ENCODE measurements at places on chromosomes 13 and 19. TPM values are rescaled to one million over a fixed set of nuclear protein-coding genes. Genes with fewer than 3 reads are reported as not detected.

HIF3A gene
- total RNA-seq: not detected

TPT1 gene
- 7,650 TPM for total RNA-seq

TRAPPC5 gene
- 55.5 TPM for total RNA-seq

- no peak overlapping the region for H3K27ac ChIP-seq
- H3K27me3 ChIP-seq: peaks cover 16% of the 10 kb centered on the region
- peaks cover 15% of the 10 kb centered on the region for H3K4me1 ChIP-seq
- H3K36me3 ChIP-seq: peaks cover 8% of the 10 kb centered on the region
- H3K4me3 ChIP-seq: no peak overlapping the region
Observed at GRCh38 chr13:29925457-29926097, 75.2 kb upstream of the UBL3 start.

- no peaks in the 10 kb centered on the region for H3K4me1 ChIP-seq
- peaks cover 3% of the 10 kb centered on the region for H3K36me3 ChIP-seq
- no peak overlapping the region for H3K4me3 ChIP-seq
- H3K27me3 ChIP-seq: peaks cover 22% of the 10 kb centered on the region
- H3K27ac ChIP-seq: no peak overlapping the region
Observed at GRCh38 chr19:21210037-21210621, 68.3 kb downstream of the ZNF431 start.

- DNase-seq: no peak
- H3K27me3 ChIP-seq: no peaks in the 10 kb centered on the region
- no peaks in the 10 kb centered on the region for H3K36me3 ChIP-seq
- no peaks in the 10 kb centered on the region for H3K4me1 ChIP-seq
- no peak overlapping the region for H3K27ac ChIP-seq
Observed at GRCh38 chr13:60584976-60585375, 188.0 kb downstream of the TDRD3 start.

DNA sequence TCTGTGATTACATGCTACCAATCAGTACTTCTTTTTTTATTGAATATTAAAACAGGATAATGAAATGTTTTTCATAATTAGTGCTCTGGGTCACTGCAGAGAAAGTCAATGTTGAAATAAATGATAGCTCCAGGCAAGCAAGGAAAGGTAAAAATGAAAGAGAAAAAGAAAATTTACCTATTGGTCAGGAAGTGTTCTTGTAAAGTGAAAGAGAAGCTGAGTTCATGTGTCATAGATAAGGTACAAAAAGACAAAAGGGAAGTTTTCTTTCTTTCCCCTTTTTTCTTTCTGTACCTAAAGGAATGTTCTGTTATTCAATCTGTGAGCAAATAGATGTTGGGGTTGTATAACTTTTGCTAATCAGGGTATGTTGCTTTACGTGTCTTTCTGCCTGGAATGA lies 197.0 kb downstream of the PCDH9 start:
- no peak overlapping the region for H3K27ac ChIP-seq
- no peaks in the 10 kb centered on the region for H3K36me3 ChIP-seq
- DNase-seq: no peak
- no peaks in the 10 kb centered on the region for H3K4me1 ChIP-seq
- no peaks in the 10 kb centered on the region for H3K27me3 ChIP-seq
- H3K4me3 ChIP-seq: no peak overlapping the region

GRCh38 chr19:6564393-6564792 lies 26.6 kb downstream of the CD70 start:
- H3K27ac ChIP-seq: no peak overlapping the region
- H3K27me3 ChIP-seq: peaks cover 4% of the 10 kb centered on the region
- no peak overlapping the region for H3K4me3 ChIP-seq
- H3K36me3 ChIP-seq: no peaks in the 10 kb centered on the region
- H3K4me1 ChIP-seq: no peaks in the 10 kb centered on the region
- no peak for DNase-seq

GRCh38 chr13:97342136-97342535 lies 91.8 kb upstream of the RAP2A start:
- peaks cover 9% of the 10 kb centered on the region for H3K36me3 ChIP-seq
- no peak overlapping the region for H3K4me3 ChIP-seq
- no peak for DNase-seq
- no peaks in the 10 kb centered on the region for H3K27me3 ChIP-seq
- peaks cover 9% of the 10 kb centered on the region for H3K4me1 ChIP-seq
- H3K27ac ChIP-seq: peak overlapping the region; percentile 16

- H3K4me3 ChIP-seq: no peak overlapping the region
- no peak for DNase-seq
- H3K4me1 ChIP-seq: peaks cover 2% of the 10 kb centered on the region
- no peaks in the 10 kb centered on the region for H3K27me3 ChIP-seq
- no peak overlapping the region for H3K27ac ChIP-seq
Observed at GRCh38 chr13:49278211-49278610, 30.5 kb downstream of the CDADC1 start.
